Stimulated activated CD4-positive, alpha-beta T cell treated with anti-CD3 and anti-CD28 coated beads, Interleukin-12 subunit alpha, Interleukin-12 subunit beta, amount 100 ng/mL, for 48 hours (primary cell): ENCODE measurements at places on chromosomes 5 and 9.
A peak's percentile ranks its signal among the peaks of the same experiment; 100 is the strongest.

- no peak for DNase-seq
Observed at GRCh38 chr5:158419186-158419585, 560.2 kb upstream of the CLINT1 start.

- DNase-seq: no peak
Observed at GRCh38 chr9:114603248-114603647, 7.8 kb upstream of the TMEM268 start.

DNA sequence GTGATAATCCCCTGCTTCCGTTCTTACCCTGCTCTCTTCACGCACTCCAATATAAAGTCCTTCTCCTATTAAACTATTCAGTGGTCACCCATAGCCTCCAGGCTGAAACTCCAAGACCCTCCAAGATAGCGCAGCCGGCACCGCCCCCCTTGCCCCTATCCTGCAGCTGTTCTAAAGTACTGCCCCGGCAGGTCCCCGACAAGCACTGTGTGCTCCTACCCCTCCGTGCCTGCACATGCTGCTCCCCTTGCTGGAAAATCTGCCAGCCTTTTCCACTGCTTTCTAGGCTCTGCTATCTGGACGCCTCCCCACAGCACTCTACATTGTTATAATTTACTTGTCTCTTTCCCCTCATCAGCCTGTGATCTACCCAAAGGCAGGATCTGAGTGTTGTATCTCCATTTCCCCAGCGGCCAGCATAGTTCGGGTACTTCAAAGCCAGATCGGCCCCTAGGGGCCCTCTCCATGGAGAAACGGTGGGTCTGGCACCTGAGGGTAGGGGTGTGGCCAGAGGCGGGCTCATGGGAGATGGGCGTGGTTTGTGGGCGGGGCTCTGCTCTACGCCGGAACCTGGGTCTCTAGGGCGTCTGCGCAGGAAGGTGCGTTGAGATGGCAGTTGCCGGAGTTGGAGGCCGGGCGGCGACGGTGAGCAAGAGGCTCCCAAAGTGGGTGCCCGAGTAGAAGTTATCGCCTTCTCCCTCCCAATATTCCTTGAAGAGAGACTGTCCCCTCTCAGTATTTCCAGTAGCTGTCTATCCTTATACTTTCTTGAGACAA, 83.5 kb upstream of the RUSC2 start:
- peak; percentile 23 for DNase-seq

DNA sequence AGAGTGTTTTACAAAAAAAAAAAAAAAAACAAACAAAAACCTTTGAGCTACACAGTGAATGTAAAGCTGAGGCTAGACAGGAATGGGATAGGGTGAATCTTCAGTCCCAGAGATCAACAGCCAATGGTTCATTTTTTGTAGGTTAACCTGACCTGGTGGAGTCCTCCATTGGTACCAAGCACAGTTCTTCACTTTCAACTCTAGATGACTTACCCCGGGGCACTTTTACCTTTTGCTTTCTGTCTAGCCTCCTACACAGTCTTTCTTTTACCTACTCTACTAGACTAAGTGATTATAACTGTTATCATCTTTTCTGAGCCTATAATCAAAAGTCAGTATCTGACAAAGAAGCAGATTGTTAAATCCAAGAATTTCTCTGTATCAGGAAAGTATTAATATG, 50.9 kb downstream of the ANXA2R start:
- no peak for DNase-seq

GRCh38 chr9:108103046-108103693, 613.6 kb upstream of the KLF4 start:
- DNase-seq: no peak

DNA sequence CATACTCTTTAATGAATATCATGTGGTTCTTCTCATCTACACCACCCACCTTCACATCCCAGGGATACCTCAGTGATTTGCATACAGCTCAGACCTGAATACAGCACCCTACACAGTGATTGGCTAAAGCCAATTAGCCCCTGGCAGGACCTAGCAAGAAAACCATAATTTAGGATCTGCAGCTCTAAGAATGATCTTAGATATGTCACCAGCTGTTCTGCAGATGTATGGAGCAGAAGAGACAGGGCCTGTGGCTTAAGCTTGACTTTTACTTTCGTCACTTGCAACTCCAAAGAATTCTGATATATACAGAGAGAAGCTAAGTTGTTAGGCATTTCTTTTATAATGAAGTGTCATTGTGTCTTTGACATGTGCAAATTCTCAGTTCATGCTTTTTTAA, 483.2 kb upstream of the C9orf72 start:
- no peak for DNase-seq

DNA sequence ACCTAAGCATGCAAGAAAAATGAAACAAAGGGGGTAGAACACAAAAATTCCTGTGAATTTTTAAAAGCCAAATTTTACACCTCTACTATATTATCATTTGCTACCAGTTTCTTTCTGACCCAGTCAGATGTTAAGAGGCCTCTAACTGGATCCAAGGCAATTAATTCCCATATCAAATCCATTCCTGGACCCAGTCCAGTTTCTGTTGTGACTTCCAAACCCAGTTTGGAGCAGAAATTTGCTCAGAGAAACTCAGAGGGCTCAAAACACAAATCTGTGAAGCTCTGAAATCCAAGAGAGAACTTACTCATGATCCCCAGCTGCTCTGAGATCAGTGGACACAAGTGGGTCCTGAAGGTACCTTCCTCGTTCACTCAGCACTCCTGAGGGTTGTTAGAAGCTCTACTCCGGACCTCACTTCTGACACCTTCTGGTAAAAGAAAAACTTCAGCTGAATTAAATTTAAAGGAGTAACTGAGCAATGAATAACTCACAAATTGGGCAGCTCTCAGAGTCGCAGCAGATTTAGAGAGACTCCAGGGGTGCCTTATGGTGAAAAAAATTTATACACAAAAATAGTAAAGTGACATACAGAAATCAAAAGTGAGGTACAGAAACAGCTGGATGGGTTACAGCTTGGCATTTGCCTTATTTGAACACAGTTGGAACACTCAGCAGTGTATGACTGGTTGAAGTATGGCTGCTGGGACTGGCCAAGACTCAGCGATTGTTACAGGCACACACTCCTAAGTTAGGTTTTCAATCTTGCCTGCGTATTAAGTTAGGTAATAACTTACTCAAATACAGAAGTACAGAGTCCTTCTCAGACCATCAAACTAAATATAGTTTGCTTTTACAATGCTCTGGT, 32.4 kb downstream of the INSL4 start:
- no peak for DNase-seq

DNA sequence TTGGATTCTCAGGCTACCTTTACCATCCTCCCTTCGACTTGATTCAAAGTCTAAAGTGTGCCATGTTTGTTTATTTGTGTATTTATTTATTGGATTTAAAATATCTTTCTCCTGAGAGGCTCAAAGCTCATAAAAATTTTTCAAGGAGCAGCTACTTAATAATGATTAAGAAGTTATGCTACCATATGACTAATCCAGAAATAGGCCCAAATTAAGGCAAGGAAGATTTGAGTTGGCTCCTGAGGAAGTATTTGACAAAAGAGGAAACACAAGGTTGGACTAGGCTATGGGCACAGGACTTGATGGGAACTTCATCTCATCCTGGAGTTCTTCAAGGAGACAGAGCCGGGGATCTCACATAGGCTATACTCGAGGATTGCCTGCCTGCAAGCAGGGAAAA, 22.4 kb upstream of the PPP2CA start:
- no peak for DNase-seq

GRCh38 chr5:78506261-78507024, 142.1 kb downstream of the LHFPL2 start:
- DNase-seq: no peak

- no peak for DNase-seq
Observed at GRCh38 chr5:16480821-16481538, 15.4 kb upstream of the ZNF622 start.

DNA sequence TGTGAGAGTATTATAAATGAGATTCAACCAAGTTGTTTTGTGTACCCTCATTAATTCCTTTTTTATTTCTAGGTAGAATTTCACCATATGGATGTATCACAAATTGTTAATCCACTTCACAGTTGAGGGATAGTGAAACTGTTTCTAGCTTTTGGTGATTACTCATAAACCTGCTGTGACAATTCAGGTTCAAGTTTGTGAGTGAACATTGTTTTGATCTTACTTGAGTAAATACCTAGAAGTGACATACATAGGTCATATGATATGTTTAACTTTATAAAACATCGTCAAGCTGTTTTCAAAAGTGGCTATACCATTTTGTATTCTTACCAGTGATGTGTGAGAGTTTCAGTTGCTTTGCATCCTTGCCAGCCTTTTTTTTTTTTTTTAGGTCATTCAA, 112.9 kb downstream of the CAMK4 start:
- DNase-seq: no peak
